H7 (cell line): ENCODE measurements at places on chromosomes 2 and 18.

GRCh38 chr2:188291142-188291616 lies 495 bp upstream of the GULP1 start:
- DNase-seq = no peak

DNA sequence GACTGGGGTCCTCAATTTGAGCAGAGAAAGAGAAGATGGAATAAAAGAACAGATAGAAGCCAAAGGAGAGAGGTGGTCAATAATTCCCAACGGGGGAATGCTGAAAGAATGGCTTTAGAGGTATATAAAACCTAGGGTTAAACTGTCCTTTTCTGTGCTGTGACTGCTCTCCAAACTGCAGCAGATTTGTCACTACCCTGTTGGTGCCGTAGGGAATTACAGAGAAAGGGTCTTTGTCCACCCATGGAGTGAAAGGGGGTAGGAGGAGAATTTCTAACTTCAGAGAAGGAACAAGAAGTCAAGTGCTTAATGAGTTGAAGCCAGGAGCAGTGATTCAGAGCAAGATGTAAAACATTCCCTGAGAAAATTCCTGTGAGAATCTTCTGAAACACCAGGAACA lies 486.5 kb downstream of the NUP35 start:
- DNase-seq = peak; percentile 32

DNA sequence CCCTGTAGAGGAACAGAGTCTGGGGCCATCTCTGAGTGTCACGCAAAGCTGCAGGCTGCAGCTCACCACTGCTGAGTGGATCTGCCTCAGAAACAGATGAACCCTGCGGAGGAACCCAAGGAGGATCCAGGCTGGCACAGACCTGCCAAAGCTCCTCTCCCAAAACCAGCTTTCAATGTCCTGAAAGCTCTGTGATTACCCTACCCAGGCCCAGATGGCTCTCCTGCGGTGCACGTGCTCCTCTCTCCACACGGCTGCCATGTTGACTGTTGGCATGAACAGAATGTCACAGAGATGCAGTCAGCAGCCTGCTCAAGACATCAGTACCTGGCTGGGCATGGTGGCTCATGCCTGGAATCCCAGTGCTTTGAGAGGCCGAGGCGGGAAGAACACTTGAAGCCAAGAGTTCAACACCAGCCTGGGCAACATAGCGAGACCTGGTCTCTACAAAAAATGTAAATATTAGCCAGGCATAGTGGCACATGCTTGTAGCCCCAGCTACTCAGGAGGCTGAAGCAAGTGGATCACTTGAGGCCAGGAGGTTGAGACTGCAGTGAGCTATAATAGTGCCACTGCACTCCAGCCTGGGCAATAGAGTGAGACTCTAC lies 216.8 kb downstream of the MGAT5 start:
- DNase-seq = no peak

DNA sequence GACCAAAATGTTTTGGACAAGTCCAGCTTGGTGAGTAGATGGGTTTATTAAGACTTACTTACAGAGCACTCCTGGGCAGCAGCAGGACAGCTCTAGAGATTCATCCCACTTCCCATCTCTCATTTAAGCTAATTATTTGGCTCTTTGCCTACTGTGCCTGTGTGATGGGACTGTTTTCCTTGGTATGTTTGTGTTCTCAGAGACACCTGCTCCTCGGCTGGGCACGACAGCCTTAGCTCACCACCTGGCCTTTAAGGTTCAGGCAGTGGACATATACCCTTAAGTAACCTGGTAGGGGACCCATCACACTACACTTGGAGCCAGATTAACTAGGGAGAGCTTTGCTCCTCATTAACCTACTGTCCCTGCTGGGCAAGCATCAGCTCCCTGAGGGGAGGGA lies 41.7 kb upstream of the EFEMP1 start:
- no peak for DNase-seq

DNA sequence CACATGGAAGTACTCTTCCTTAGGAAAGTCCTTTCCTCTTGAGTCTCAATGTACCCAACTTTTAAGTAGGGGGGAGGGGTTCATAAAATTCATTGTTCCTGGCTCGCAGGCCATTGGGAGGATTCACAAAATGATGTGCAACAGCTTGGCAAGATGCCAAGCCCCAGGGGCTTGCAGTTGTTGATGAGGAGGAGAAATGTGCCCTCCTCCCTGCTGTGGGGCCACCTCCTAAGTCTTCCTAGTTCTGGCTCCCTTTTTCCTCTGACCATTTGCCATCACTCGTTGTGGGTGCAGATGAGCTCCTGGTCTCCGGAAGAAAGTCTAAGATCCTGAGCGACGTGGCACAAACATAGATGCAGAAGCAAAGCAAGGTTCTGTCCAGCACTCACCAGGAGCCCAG lies 435.4 kb downstream of the EIPR1 start:
- no peak for DNase-seq

- no peak for DNase-seq
These were observed 1138.4 kb downstream of the RPIA start for GRCh38 chr2:89829828-89830227.

DNA sequence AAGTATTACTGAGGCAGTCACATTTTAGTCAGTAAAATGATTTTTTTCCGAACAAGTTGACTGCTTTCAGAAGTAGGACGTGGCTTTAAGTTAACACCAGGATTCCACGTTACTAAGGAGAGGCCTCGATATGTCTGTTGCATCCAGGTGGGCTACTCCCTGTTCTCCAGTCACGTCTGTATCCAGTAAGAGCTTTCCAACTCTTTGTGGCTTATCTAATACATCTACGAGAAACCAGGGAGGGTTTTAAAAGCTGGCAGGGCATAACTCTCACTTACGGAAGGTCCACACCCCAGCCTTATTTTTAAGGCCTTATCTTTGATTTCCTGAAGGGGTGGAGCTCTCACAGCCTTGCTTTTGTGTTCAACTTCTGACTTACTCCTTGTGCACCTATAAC lies 99.2 kb downstream of the SLC8A1 start:
- DNase-seq = no peak

- DNase-seq = peak; percentile 59
These were observed at the start of gene ZEB2 for GRCh38 chr2:144519934-144520731. TSS of gene ZEB2 (minus strand) at chr2:144520119. CDS start at chr2:144517350, 2,769 bp downstream.

DNA sequence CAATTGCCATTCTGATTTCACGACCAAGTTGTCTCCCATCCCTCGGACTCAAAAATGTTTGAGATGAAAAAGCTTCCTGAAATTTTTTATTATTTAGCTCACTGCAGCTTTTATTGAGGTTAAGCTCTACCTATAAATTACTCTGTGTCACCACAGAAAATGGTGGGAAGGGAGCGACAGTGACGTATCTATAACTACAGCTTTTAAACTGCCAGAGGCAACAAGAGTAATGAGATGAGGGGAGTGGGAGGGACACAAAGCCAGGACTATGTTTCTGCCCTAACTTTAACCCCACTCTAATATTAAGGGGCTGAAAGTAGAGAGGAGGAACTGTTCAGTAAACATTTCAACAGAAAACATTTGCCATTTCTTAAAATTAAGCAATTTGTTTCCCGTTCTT lies 37.4 kb downstream of the SMAD2 start:
- no peak for DNase-seq
